ENCODE measurements at places on chromosomes 1 and 21. TPM values are rescaled to one million over a fixed set of nuclear protein-coding genes. Genes with fewer than 3 reads are reported as not detected.

Gene ATP1A4
- not detected for total RNA-seq

Gene LCE1D
- not detected for total RNA-seq

Gene HSD3B1
- total RNA-seq: not detected

Gene MFAP2
- total RNA-seq: 0.85 TPM

Gene ADSS2
- total RNA-seq: 43.9 TPM

Gene CKS1B
- 345 TPM for total RNA-seq

Gene SSU72
- total RNA-seq: 102 TPM

Gene UCHL5
- 40.6 TPM for total RNA-seq

Gene YOD1
- 8.4 TPM for total RNA-seq

Gene TSPAN2
- total RNA-seq: 1.3 TPM

Gene C1QB
- not detected for total RNA-seq

Measured in A549 treated with AZD2906 at 1 μM for 4 hours (cell line).